ENCODE measurements at places on chromosomes 6 and 20.

- no peak for DNase-seq
These were observed 51.9 kb upstream of the EDN1 start for GRCh38 chr6:12238219-12238618.

DNA sequence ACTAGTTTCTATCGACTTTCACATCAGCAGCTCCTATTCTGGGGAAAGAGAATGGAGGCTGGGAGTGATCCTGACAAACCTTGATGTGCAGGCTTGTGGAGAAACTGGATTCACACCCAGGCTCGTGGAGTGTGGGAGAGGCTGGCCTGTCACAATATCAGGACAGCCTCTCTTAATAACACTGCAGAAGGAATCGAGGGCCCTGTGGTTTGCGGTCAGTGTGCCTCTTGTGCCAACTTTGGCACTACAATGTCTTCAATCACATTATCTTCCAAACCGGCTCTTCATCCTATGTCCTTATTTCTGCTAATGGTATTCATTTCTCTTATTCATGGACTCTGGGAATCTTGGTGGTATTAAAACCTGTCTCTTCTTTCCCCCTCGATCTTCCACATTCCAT is 92.7 kb downstream of the PRL start:
- no peak for DNase-seq

- DNase-seq, result no peak
These were observed 343.8 kb downstream of the SYNE1 start for GRCh38 chr6:152293404-152293803.

- DNase-seq, result no peak
These were observed 334.3 kb upstream of the MANEA start for GRCh38 chr6:95243053-95243452.

DNA sequence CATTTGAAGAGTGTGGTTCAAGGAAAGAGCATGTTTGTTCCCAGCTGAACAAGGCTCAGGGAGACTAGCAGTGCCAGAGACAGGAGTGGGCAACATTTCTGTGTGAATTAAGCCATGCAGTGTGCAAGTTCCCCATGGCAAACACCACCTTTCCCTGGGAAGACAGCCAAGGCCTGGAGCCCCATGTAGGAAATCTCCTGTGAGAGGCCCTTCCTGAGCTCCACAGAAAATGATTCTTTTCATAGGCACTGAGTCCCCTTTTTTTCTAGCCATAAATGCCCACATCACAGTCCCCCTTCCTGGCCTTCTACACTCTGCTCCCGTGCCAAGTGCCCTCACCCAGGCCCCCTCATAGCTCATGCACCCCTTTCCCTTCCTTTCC is 11.8 kb upstream of the TRAM2 start:
- DNase-seq, result no peak

GRCh38 chr6:38191418-38191817 is 371.9 kb downstream of the ZFAND3 start:
- DNase-seq, result no peak

DNA sequence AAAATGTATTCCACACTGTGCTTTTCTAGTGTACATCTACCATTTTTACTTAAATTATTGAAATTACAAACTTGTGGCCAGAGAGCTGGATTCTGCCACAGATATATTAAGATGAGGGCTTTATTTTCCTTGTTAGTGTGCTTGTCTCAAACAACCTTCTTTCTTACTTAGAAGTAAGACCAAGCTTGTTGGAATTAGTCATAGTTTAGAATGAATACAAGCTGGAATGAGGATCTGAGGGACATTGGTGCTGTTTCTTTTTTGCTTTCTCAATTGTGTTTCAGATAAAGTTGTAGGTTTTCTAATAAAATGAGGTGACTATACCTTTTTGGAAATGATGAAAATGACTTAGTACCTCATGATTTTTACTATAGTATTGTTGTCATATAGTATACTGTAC is 40.3 kb downstream of the UBR2 start:
- DNase-seq, result no peak

DNA sequence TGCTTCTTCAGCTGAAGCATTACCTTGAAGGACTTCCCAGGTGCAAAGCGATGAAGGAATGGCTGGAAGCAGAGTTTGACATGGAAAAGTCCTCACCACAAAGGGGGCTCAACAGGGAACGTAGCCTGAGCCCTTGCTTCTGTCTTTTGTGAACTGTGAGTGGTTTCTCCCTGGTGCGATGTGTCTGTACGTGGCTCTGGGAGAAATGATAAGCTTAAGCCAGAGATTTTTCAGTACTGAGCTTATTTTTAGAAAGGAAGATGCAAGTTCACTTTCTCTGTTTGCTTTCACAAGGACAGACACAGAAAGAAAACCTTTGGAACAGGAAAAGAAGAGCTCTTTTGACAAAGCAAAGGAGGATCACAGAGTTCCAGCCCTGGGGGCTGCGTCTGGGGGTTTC is 79.4 kb downstream of the DACT2 start:
- DNase-seq, result no peak

GRCh38 chr6:106751501-106752252 is 122.3 kb downstream of the QRSL1 start:
- no peak for DNase-seq

GRCh38 chr20:33837096-33837830 is 26.1 kb downstream of the CHMP4B start:
- no peak for DNase-seq

- DNase-seq, result no peak
These were observed 8.9 kb upstream of the COL20A1 start for GRCh38 chr20:63284083-63284440.

DNA sequence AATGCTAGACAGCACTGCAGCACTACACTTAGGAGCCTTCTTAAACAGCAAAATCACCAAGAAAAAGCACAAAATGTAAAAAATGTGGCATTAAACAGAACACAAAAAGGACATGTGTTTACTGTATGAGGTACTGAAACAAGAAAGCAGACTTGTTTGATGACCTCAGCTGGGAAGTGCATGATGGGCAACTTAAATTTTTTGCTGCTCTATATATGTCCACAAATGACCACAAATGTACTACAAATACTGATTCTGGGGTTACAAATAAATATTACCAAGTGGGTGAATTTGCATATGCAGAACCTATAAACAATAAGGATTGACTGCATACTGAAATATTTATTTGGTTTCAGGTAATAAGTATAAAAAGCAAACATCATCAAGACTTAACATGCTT is 13.1 kb downstream of the RAB23 start:
- DNase-seq, result no peak

DNA sequence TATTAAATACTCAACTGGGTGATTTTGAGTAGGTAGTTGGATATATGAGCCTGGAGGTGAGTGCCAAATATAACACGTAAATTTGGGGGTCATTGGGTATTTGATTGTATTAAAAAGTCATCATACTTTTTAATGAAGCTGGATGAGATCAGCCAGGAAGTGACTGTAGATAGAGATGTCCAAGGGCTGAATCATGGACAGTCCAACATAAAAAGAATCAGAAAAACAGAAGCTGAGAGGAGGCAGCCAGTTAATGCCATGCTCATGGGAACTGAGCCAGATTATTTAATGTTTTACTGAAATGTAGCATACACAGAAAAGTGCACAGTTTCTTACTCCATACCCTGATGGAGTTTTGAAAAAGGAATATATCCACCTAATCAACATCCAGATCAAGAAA is 435.5 kb upstream of the PLCB4 start:
- no peak for DNase-seq

DNA sequence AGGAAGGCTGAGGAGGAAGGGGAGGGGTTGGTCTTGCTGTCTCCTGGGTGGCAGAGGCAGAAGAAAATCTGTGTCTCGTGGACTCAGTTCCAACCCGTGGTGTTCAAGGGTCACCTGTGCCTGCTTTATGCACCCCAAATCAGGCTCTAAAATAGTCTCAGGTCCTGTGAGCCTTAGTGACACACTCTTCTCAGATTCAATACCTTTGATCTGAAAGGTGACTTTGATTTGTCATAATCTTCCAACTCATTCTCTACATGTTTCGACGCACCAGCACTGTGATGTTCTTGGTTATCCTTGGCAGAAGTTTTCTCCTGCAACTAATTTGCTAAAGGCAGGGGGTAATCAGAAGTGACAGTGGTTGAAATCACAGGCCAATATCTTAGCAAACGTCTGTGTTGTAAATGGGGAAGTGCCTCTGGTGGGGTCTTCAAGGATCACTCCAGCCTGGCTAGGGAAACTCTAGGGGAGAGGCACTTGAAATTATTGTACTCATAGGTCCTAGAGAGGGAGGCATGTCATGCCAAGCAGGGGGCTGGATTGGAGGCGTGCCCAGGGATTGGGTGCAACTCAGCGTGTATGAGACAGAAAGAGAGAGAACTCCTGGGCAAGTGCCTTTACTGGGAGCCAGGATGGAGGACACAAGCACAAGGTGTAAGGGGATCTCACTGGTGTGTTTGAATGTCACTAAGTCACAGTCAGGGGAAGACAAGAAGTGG is 19.0 kb upstream of the PRND start:
- no peak for DNase-seq

GRCh38 chr20:64205611-64206026 is 41.4 kb downstream of the MYT1 start:
- DNase-seq, result no peak

DNA sequence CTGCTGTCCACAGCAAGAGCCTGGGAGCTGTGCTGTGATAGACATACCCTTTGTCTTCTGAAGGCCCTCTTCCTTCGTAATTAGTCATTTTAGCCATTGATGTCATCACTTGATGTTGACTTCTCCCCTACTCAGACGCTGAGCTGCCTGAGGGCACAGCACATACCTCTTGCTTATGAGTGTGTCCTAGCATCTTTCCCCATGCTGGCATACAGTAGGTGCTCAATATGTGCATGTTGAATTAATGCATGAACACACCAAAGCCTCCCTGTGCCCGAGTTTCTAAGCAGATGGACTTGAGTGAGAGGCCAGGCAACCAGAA is 35.8 kb upstream of the FAM83D start:
- no peak for DNase-seq

GRCh38 chr20:33351696-33352095 is 49.6 kb downstream of the CDK5RAP1 start:
- no peak for DNase-seq

DNA sequence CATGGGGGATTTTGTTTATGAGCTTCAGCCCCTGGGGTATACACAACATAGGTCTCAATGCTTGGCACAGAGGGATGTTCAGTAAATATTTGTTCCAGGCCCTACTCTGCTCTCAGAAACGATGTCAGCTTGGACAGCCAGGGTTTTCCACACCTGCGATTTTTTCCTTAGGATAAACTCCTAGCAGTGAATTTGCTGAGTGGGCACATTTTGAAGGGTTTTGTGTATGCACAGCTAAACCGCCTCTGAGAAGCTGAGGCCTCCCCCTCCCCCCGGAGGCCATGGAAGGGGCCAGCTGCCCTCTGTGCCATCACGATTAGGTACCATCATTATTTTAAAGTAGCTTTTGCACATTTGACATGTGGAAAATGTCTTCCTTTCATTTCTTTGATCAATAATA is 199.5 kb downstream of the TAF4 start:
- no peak for DNase-seq

- DNase-seq, result no peak
These were observed 63.6 kb downstream of the DZANK1 start for GRCh38 chr20:18403269-18403668.

- no peak for DNase-seq
These were observed 135.1 kb downstream of the PLG start for GRCh38 chr6:160837146-160837545.

Measured in NCI-H1694 (cell line).